ENCODE measurements at places on chromosomes 6 and 20. TPM values are rescaled to one million over a fixed set of nuclear protein-coding genes. Genes with fewer than 3 reads are reported as not detected.

DNA sequence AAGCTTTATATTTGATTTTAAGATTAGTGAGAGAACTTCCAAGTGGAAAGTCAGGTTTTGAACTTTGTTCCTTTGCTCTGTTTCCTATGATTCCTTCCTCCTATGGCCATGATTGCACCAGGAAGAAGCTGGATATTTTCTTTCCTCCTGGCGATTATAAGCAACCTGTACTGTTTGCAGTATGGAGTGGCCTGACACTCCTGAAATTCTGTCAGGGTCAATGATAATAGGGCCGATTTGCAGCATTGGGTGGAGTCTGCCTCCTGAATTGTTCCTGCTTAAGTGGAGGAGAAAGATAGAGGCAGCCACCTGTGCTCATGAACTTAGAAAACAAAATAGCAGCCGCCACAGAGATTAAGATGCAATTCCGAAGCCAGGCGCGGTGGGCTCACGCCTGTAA, 9.8 kb upstream of the FAM217A start:
- DNase-seq: no peak

GRCh38 chr20:45067558-45067957, 33.4 kb downstream of the KCNS1 start:
- no peak for DNase-seq

- DNase-seq: no peak
These were observed 47.1 kb upstream of the SMLR1 start for GRCh38 chr6:130780122-130780521.

- DNase-seq: no peak
These were observed 96.6 kb downstream of the YTHDF1 start for GRCh38 chr20:63119121-63119962.

GRCh38 chr6:6788394-6789032, 200.0 kb downstream of the LY86 start:
- DNase-seq: peak; percentile 66

DNA sequence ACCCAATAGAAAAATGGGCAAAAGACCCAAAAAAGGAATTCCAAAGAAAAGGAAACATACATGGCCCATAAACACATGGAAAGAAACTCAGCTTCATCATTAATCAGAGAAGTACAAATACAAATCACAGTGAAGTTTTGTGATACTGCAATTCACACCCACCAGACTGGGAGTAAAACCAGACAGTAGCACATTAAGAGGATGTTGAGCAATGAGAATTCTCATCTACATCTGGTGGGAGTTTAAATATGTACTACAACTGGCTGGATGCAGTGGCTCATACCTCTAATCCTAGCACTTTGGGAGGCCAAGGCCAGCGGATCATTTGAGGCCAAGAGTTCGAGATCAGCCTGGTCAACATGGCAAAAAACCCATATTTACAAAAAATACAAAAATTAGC, 125.7 kb upstream of the PHACTR1 start:
- DNase-seq: no peak

GRCh38 chr6:40585651-40586269, 1.4 kb downstream of the LRFN2 start:
- DNase-seq: peak; percentile 93

DNA sequence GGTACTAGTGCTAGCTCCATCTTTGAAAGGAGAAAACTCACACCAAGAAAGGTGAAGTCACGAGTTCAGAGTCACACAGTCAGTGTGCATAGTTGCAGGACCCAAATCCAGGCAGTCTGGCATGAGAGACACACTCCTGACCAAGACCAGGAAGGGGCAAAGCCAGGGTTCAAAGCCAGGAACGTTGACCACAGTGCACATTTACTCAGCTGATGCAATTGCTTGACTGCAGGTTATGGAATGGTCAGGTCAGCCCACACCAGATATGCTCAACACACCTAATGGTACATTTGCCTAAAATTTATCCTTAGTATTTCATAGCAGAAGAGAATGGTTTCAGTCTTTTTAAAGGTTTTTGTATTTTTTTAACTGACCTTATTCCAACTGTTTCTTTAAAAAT, 37.7 kb downstream of the TGM6 start:
- no peak for DNase-seq

- no peak for DNase-seq
These were observed 27.8 kb upstream of the TMEM14A start for GRCh38 chr6:52643158-52643557.

DNA sequence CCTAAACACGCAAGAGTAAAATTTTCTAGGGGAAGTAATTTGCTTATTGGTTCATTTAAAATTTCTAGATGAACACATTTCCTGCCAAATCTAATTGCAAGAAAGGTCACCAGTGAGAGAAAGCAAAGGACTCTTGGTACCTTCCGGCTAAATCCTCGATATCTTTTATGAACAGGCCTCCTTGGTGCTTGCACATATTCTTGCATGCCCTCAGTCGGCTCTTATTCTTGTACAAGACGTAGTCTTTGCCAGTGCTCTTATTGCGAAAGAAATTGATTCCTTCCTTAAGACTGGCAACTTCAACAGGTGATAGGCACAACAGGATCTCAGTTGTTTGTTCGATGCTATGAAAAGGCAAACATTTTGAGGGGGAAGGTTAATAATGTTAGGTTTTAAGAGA, 141.7 kb upstream of the CARMIL1 start:
- DNase-seq: no peak

DNA sequence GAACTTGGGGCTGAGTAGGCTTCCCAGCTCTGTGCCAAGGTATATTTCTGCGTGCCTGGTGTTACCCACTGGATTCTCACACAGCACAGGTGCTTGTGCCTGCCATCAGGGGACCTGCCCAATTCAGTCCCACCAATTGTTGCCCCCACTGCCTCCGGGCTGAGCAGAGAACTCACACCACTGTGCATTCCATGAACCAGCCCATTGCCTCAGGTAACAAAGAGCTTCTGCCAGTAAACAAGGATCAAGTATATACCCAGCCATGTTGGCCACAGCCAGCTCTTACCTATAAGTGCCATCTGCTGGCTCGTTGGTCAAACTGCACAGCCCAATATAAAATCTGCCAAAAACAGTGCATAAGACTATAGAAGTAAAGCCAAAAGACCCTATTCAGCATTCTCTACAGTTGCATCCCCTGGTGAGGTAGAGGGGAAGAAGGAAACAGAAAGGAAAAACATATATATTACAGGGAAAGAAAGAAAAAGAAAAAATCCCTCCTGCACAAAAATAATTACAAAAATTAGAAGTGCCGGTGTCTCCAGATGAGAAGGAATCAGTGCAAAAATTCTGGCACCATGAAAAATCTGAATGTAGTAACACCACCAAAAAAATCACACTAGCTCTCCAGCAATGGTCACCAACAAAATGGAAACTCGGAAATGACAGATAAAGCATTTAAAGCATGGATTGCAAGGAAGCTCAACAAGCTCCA, 241.4 kb downstream of the IBTK start:
- DNase-seq: peak; percentile 63

GRCh38 chr6:20702366-20702765, 168.1 kb downstream of the CDKAL1 start:
- DNase-seq: no peak

DNA sequence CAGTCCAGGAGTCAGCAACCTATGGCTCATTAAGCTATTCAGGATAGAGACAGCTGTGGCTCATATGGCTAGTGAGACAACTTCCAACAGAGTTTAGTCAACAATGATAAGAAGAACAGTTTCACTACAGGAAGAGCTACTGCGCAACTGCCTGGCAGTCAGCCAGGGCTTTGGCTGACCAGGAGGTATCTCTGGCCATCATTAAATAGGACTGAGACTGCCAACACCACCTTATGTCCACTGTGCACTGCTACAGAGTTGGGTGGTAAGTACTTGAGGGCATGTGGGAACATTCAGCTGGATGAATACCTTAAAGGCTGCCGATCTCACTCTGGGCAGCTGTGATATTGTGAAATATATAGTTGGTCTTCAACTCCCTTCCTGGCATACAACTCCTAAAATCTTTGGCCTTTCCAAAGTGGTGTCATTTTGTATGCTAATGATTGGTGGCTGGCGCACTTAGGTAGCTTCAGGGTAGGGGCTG, 52.2 kb upstream of the FAM83C start:
- DNase-seq: no peak

DNA sequence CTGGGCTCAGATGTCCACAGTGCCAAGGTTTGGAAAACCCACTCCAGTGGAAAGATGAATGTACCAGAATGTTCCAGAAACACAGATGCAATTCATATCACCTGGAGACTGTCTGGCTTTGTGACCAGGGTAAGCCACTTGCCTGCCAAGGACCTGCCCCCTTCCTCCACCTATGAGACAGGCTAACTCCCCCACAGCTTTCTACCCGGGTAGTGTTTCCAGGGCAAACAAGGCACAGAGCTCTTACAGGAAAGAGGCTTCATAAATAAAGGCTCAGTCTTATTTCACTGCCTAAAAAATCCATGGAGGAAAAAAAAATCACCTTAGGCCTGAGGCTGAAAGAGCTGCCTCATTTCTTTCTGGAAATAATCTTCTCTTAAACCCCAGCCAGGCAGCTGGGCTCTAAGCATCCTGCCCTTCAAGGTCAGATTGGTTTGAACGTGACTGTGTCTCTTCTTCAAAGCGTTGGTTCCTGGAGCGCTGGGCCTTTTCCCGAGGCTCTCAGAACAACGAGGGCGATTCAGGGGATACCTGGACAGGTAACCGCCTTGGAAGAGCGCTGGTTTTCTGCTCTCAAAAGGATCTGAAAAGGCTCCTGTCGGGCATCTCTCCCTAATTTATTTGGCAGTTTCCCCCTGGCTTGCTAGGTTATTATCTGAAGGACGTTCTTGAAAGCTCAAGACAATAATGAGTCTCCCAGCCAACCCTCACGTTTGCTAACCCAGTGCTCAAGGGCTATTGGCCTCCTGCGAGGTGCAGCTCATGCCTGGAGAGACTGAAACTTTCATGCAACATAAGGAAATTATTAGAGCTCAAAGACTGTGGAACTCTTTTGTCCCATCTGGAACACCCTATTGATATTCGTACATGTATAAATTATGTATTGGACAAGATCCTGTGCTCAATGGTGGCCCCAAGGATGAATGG, 199.2 kb upstream of the PMEPA1 start:
- DNase-seq: no peak

- DNase-seq: no peak
These were observed 13.0 kb upstream of the HLA-DQB1 start for GRCh38 chr6:32679492-32679891.

DNA sequence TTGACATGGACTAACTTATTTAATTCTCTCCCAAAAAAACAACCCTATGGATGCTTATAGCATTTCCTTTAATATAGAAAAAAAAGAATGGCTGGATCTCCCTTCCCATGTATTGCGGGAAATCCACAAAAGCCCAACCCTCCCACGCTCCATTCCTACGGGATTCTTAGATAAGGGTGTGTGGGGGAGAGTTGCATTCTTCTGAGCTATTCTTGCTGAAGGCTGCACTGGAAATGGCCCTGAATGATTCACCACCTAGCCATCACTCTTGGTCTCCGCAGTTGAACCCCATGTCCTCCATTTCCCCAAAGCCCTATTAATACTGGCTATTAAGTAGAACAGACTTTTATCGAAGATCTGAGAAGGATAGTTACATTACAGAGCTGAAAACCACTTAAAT, 41.9 kb upstream of the ADGRF5 start:
- no peak for DNase-seq

- no peak for DNase-seq
These were observed 418.4 kb downstream of the CD109 start for GRCh38 chr6:74114428-74114827.

GRCh38 chr20:47020231-47020630, 125.6 kb downstream of the EYA2 start:
- DNase-seq: no peak

DNA sequence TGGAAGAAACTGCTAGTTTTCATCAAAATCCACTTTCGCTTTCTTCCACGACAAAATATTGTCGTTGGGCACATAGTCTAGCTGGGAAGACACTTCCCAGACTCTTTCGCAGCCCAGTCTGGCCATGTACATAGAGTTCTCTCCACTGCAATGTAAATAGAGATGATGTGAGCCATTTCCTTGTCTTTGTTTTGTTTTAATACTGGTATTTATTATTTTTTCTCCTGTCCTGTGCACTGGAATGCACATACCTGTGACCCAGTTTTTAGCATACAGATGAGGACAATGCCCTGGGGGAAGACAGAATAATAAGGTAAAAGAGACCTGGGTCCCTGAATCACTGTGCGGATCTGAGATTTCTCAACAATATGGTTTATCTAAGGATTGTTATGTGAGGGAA, 149.5 kb upstream of the BMP5 start:
- no peak for DNase-seq

GRCh38 chr20:47725248-47725973, 59.9 kb downstream of the SULF2 start:
- peak; percentile 90 for DNase-seq

DNA sequence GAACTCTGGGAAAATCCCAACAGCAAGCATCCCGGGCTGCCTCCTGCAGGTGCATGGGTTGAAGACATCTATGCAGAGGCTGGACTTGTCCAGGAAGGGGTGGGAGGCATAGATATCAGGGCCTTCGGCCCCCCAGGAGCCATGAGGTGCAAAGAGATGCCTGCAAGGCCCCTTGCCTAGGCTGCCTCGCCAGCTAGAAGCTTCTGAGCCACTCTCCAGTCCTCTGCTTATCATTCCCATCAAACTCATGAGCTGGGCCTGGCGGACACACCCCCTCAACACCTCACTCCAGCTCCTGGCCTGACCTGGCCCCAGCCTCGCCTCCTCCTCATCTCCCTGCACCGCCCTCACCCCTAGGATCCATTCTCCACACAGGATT, 152.4 kb upstream of the PTPN1 start:
- DNase-seq: no peak

DNA sequence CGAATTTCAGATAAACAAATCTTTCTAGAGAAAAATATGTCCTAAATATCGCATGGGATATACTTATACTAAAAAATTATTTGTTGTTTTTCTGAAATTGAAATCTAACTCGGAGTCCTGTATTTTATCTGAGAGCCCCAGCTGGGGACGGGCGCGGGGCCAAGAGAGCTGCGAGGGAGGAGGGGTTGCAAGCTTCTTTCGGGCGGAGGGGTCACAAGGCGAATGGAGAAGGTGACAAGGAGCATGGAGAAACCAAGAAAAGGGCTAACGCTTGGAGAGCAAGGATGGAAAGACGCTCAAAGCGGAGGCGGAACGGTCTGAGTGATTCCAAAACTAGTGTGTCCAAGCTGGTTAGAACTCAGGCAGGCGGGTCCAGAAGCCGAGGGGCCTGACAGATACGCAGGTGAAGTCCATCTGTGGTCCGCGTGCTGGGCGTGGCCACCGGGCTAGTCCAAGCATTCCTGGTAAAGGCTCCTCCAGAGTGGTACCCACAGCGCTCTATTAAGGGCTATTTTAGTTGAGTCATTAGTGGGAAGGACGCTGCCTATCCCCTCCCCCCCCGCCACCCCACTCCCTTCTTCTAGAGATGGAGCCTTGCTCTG, 41.5 kb upstream of the ZNFX1 start:
- DNase-seq: peak; percentile 18

Gene EDN3
- total RNA-seq: 0.17 TPM

Gene SOD2
- 73.0 TPM for total RNA-seq

Gene SMOC2
- 6.5 TPM for total RNA-seq

Gene POM121L2
- total RNA-seq: 0.07 TPM

Gene HSPA1L
- 0.83 TPM for total RNA-seq

Gene STMND1
- not detected for total RNA-seq

Gene KIFC1
- total RNA-seq: 61.7 TPM

Gene NKX2-2
- total RNA-seq: not detected

Gene GSTA2
- not detected for total RNA-seq

Gene SLC22A3
- total RNA-seq: 3.2 TPM

Data from GM23338 (cell line).